ENCODE measurements at places on chromosomes 5 and 9. TPM values are rescaled to one million over a fixed set of nuclear protein-coding genes. Genes with fewer than 3 reads are reported as not detected.

Gene PRUNE2
- total RNA-seq: 193 TPM

Gene OR1Q1
- total RNA-seq: not detected

Gene KLHL3
- total RNA-seq: 2.2 TPM

Gene FBN2
- total RNA-seq: 5.9 TPM

Gene FANCC
- 13.3 TPM for total RNA-seq

Gene ROPN1L
- total RNA-seq: 0.34 TPM

Gene PDE6A
- not detected for total RNA-seq

Gene PFN3
- not detected for total RNA-seq

Gene TMEM174
- total RNA-seq: not detected

Gene ATG12
- total RNA-seq: 60.3 TPM

Gene SLC27A6
- total RNA-seq: not detected

Gene RALGPS1
- 3.2 TPM for total RNA-seq

Gene PHF24
- total RNA-seq: 4.4 TPM

Gene PCDHA3
- total RNA-seq: not detected

Gene PRR16
- 1.1 TPM for total RNA-seq

Gene SMIM32
- total RNA-seq: not detected

Gene PCDHA4
- 0.73 TPM for total RNA-seq

Gene TYRP1
- total RNA-seq: 14,252 TPM

Gene AJM1
- total RNA-seq: 0.36 TPM

All from melanocyte of skin (primary cell).